Motor neuron (in vitro differentiated cells): ENCODE measurements at places on chromosomes 7 and 10. TPM values are rescaled to one million over a fixed set of nuclear protein-coding genes. Genes with fewer than 3 reads are reported as not detected.

The GFRA1 gene
- 48.8 and 49.6 TPM in 2 replicates for total RNA-seq

The ZNF365 gene
- 0.11 and 0.25 TPM in 2 replicates for total RNA-seq

The PDZD7 gene
- 2.3 and 2.6 TPM in 2 replicates for total RNA-seq

DNA sequence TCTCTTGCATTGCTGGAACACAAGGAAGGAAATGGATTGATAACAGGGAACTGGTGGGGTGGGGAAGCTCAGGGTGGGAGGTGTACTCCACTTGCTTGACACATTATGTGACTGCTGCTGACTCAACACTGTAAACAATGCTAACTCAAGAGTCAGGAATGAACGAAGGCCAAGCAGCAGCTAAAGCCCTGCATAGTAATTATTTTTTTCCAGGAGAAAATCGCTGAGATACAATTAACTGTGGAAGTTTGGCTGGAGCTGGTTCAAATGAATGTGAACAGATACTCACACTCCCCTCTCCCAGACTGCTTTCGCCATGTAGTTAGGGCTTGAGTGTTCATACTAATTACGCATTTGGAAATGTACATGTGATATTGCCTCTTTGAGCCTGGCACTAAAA lies 170.9 kb upstream of the AOAH start:
- ATAC-seq: peak; percentile 60

- no peak for ATAC-seq
These were observed 253.7 kb downstream of the ANKRD7 start for GRCh38 chr7:118478236-118478635.

DNA sequence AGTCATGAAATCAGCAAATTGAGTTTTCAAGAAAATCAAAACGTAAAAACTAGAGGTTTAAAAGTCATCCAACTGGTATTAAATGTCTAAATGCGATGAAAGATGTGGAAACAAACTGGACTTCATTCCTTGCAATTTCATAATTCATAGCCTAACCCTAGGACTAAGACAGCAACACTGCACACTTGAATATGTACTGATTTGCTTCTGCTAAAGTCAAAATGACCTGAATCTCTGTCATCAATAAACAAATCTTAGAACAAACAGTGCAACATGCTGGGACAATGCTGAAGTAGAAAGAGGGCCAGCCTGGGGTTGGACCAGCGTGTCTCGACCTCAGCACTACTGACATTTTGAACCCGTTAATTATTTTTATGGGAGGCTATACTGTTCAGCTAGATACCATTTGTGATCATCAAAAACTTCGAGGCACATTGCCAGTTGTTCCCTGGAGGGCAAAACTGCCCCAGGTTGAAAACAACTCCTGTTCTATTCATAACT lies 47.1 kb downstream of the MYOF start:
- ATAC-seq: no peak

DNA sequence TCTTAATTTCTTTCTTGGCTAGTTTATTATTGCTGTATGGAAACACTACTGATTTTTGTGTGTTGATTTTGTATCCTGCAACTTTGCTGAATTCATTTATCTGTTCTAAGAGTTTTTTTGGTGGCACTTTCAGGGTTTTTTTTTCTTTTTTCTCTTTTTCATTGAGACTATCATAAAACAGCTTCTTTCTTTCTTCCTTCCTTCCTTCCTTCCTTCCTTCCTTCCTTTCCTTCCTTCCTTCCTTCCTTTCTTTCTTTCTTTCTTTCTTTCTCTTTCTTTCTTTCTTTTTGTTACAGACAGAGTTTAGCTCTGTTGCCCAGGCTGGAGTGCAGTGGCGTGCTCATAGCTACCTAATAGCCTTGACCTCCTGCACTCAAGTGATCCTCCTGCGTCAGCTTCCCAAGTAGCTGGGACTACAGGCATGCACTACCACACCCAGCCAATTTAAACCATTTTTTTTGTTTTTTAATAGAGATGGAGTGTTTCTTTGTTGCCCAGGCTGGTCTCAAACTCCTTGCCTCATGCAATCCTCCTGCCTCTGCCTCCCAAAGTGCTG lies 72.3 kb downstream of the ZNF503 start:
- no peak for ATAC-seq
